Hematopoietic multipotent progenitor cell treated with erythropoietin and hydrocortisone succinate and interleukin-3 and kit ligand, for 4 days (in vitro differentiated cells): ENCODE measurements at places on chromosomes 1 and 21.

GRCh38 chr1:168845140-168845539 lies 116.1 kb upstream of the DPT start:
- no peak for DNase-seq

GRCh38 chr1:178533121-178533946 lies 20.4 kb downstream of the TEX35 start:
- DNase-seq = peak; percentile 28

DNA sequence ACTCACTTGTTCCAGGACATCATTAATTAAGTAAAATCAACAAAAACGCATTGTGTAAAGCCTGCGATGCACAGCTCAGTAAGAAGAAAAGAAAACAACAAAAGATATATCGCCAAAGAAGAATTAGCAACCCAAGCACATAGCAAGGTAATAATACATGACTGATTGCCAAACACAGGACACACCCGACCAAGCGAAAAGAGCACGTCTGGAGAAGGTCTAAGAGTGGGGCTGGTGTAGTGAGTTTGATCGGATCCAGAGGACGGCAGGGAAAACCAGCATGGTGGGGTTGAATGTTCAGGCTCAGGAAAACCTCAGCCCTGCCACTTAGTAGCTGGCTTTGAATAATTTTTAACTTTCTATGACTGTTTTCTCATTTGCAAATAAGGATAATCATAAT lies 69.8 kb downstream of the JAK1 start:
- DNase-seq = no peak

DNA sequence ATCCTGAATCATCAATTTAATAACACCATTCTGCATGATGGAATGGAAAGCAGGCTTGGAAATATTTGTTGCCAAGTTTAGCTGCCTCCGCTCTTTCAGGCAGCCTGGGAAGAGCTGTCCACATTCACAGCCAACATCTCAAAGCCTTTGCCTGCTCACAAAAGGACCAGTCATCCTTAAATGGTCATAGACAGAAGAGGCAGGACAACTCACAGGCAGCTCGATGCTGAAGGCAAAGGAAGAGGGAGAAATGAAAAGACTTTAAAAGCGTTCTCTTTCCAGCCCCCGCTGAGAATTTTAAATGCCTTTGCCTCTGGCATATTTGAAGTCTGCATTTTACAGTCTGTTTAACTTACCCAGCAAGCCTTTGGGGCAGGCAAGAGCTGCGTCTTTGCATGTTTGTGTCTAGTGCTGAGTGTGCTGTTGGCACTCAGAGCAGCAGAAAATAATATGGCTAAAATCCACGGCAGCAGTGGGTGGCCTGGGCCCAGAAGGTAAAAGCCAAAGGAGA lies 68.9 kb downstream of the NMNAT2 start:
- DNase-seq = no peak

DNA sequence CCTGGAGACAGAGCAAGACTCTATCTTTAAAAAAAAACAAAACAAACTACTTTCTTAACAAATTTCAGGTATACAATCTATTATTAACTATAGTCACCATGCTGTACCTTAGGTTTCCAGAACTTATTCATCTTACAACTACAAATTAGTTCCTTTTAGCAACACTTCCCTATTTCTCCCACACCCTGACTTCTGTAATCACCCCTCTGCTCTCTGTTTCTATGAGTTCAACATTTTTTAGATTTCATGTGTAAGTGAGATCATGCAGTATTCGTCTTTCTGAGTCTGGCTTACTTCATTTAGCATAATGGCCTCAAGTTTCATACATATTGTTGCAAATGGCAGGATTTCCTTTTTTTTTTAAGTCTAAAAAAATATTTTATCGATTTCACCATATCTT lies 77.9 kb upstream of the LPGAT1 start:
- peak; percentile 64 for DNase-seq
